ENCODE measurements at places on chromosomes 7 and 10.

- no peak for DNase-seq
Observed at GRCh38 chr10:49174926-49175500, 13.2 kb downstream of the TMEM273 start.

DNA sequence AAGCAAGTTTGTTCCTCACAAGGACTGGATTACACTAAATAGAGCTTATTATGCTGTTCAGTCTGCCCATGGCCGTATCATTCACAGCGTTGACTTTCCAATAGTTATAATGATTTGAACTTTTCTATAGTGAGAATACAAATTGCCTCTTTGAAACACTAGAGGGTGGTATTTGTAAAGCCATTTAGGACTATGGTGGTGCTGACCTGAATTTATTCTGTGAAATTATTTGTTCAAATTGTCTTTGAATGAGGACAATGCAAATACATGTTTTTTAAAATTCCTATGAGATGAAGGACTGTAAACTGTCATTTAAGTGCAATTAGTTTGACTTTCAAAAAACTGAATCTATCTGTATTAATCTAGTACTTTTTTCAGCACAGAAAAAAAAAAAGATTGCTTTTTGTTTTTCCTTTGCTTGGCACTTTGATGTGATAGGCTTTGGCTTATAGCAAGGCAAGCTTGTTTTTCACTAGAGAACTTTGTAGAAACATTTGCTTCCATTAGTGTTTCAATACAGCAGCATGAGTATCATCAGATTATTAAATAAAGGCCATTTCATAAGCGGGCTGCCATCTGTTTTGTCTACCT lies 122.7 kb upstream of the TMEM229A start:
- DNase-seq, result no peak

DNA sequence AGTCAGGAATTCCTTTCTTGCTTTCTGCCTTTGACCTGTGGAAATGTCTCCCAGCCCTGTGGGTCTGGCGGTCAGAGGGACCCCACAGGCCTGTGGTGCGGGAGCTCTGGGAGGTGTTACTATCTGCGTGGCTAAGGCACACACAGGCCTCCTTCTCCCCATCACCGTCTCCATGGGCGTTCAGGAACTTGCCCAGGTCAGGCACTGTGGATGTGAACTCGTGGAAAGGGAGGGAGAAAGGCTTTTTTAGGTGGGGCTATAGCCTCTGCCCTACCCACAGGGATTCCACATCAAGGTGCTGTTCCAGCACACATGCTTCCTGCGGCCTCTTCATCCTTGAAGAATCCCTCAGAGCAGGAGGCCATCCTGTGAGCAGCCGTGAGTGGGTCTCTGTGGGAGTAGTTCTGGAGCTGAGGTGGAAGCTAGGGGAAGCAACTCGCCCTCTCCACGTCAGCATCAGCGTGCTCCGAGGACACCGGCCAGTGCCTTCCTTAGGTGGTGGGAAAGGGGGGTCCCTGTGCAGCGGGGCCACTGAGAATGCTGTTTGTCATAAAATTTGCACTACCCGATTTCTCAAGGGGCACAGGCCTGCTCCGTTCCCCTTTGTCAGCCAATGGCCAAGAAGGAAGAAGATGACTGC lies 7.5 kb upstream of the ATP6V0E2 start:
- no peak for DNase-seq

- no peak for DNase-seq
Observed at GRCh38 chr10:94992811-94993210, 54.4 kb downstream of the CYP2C9 start.

GRCh38 chr10:31921031-31921430 lies 7.6 kb downstream of the ARHGAP12 start:
- no peak for DNase-seq

GRCh38 chr10:89279421-89279869 lies 22.4 kb upstream of the IFIT2 start:
- DNase-seq, result no peak

DNA sequence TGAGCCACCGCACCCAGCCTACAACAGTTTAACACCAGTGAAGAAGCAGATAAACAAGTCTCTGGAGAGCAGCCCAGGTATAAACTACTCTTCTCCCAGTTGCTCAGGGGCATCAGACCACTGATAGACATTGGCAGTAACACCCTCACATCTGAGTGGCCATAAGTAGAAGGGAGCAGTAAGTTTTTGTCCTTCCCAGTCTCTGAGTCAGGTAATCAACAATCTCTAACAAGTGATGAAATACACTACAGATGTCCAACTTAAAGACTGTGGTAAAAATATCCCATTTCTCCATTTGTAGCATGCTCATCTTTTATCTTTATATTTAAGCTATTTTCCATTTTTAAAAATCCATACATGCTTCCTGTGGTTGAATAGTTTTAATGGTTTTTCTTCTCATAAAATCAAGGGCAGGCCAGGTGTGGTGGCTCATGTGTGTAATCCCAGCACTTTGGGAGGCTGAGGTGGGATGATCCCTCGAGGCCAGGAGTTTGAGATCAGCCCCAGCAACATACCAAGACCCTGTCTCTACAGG lies 78.6 kb downstream of the GSAP start:
- DNase-seq, result no peak

DNA sequence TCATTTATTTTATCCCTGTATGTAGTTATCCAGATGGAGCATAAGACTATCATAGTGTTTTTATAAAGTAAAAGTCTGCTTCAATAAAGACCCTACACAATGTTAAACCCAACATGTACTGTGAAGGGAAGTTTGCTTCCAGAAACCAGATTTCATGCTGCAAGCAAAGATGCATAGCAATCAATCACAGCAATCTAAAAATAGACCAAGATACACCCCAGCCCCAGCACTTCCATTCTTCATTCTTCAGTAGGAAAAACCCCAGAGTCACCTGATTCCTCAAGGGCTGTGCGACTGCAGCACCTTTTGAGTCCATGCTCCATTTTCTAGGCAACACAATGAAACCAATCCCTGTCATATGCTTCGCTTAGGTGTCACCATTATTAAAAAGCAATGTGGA lies 66.9 kb upstream of the PDE1C start:
- no peak for DNase-seq

DNA sequence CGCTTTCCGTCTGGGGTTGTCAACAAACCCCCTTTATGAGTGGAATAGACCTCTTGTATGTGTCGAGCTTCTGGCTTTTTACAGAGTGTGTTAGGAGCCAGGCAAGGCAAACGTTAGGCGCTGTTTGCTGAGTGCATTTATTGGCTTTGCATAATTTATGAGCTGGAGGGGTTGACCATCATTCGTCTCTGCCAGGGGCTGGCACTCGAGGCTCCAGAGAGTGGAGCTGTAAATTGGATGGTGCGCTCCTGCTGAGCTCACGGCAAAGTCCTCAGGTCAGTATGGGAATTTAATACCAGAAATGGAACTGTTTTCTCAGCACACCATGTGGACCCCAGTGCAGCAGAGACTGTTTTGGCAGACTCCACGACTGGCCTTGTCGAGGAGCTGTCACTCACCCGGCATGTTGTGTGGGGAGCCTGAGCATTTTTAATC lies 699.4 kb upstream of the GALNT17 start:
- no peak for DNase-seq

- no peak for DNase-seq
Observed at GRCh38 chr7:74284781-74285259, 4.4 kb upstream of the CLIP2 start.

GRCh38 chr10:103470761-103471653 lies 8.0 kb downstream of the CALHM3 start:
- no peak for DNase-seq

DNA sequence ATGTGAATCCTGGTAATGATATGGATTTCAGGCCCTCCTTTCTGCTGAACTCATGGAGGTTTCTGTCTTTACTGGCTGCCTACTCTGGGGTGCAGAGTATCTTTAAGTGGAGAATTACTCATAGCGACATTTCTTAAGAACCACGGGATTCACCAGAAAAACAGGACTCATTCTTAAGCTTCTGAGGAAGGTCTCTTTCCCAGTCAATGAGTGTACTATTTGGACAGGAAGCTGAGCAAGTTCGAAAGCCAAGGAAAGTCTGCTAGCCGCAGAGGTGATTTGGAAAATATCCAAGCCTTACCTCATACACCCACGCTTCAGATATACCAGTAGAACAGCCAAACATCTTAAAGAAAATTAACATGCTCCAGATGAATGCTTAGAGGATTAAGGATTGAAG lies 377.6 kb upstream of the MYO3A start:
- DNase-seq, result no peak

DNA sequence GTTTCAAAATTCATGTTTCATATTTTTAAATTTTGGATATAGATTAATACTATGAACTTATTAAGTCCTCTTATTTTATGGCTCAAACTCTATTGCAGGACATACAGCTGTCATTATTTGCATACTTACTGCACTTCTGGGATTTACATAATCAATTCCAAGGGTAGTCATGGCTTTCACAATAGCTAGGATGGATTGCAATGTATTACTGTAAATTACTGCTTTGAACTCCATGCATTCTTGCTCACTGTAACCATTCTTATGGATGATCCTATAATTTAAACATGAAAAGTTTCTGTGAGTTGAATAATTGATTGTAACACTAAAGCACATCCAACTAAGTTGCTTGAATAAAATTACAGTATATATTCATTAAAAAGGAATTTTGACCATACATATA lies 23.5 kb downstream of the GNAT3 start:
- no peak for DNase-seq

DNA sequence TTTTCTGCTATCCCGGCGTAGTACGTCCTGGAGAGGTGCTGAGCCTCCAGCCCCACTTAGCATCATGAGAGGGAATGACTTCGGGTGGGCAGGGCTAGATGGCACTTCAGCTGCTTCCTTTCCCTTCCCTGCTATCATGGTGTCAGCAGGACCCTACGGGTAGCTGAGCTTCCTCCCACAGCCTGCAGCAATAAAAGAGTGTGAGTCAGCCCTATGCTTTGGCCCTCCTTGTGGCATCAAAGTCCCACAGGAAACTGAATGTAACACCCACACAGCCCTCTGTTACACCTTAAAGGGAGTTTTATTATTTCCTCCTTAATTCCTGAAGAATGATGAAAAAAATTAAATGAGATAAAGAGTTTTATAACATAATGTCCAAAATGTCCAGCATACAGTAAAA lies 458.1 kb downstream of the RPS24 start:
- DNase-seq, result no peak

DNA sequence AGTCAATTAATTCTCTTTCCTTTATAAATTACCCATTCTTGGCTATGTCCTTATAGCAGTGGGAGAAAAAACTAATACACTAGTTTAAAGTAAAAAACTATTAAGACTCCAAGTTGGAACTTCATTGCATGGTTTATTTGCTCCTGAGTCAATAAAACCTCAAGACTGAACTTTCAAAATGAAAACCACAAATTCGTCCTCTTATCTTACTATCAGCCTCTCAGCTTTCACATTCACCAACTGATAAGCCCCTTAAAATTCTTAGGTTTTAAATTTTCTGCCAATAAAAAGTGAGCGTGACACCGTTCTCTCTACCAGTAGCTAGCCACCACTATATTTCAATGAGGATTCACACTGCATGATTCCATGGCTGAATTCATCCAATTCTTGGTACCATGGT lies 346.4 kb upstream of the NPSR1 start:
- DNase-seq, result no peak

- no peak for DNase-seq
Observed at GRCh38 chr7:78169992-78170391, 371.4 kb downstream of the PHTF2 start.

DNA sequence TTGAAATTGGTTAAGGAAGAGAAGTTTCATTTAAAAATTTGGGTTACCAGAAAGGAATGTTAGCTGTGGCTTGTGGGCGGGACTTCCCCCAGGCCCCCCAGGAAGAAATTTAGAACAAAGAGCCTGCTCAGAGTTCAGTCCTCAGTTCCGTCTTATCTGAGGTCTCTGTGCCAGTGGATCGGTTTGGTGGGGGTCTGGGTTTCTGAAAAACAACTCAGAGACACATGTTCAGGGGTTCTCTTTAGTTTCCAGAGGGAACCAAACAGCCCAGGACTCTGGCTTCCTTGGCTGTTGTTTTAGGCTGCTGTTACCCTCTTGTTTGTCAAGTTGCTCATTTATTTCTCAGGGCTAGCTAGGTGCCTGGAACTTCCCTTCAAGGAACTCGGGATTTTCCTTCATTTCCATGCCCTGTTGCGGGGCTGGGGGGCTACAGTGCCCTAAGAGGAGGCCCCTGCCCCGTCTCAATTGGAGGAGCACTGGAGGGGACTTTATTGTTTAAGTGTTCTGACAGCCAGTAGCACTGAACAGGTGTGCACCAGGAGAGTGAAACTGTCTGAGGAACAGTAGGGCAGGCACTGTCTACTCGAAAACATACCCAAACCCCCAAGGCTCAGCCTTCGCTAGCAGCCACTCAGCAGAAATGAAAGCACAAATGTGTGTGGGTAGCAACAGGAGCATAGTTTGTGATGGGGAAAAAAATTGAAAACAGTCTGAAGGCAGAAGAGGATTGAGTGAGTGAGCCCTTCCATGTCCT lies 59.9 kb downstream of the ALOX5 start:
- no peak for DNase-seq

- no peak for DNase-seq
Observed at GRCh38 chr7:2851497-2851896, 7.4 kb upstream of the GNA12 start.
